ENCODE measurements at places on chromosomes 4 and X.

DNA sequence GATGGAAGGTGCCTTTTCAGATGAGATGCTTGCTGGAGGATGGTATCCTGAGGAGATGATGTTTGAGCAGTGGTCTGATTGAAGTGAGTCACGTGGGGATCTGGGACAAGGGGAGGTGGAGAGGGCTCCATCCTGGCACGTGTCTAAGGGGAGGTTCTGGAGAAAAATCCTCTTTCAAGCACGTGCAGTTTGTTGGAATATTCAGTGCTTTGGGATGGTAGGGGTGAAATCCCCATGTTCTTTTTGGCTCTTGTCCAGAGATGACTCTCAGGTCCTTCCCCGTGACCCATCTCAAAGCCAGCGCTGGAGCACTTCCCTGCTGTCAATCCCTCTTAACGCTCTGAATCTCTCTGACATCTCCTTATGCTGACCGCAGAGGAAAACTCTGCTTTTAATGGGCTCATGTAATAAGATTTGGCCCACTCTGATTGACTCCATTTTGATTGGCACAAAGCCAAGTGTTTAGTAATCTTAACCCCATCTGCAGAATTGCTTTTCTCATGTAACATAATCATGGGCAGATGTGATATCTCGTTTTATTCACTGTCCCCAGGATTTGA is 10.8 kb upstream of the KLKB1 start:
- DNase-seq, result no peak

DNA sequence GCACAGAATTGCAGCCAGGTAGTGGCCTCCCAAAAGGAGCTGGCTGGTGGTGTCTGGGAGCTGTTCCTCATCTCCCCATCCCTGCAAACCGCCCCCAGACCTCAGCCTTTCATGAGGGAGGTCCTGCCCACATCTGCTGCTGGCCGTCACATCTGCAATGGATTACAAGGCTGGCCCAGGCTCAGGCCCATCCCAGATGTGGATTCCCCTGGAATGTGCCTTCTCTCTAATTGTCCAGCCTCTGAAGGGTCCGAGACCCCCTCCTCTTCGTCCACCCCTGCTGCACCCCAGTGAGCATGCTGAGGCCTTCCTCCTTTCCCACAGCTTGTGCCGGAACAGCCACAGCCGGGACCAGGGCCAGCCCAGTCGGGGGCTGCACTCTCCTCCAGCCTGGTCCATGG is 115.0 kb upstream of the NALF2 start:
- no peak for DNase-seq

GRCh38 chr4:8185295-8185694 is 13.8 kb upstream of the SH3TC1 start:
- no peak for DNase-seq

- DNase-seq, result no peak
Measured at GRCh38 chr4:35125995-35126712, 1118.2 kb downstream of the ARAP2 start.

DNA sequence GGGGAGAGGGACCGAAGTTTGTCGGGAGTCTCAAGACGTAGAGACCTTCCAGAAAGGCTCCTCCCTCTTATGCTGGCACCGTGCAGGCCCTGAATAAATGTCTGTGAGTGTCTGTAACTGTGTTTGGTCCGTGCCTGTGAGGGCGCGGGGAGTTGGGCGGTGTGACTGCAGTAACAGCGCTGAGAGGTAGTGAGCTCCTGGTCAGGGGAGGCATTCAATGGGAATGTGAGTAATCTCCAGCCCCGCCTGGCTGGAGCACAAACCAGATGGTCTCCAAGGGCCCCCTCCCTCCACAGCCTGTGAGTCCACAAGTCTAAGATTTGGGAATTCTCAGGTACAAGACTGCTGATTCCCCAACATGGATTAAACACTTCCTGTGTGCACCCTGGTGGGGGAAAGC is 100.0 kb downstream of the HMX1 start:
- DNase-seq, result no peak

DNA sequence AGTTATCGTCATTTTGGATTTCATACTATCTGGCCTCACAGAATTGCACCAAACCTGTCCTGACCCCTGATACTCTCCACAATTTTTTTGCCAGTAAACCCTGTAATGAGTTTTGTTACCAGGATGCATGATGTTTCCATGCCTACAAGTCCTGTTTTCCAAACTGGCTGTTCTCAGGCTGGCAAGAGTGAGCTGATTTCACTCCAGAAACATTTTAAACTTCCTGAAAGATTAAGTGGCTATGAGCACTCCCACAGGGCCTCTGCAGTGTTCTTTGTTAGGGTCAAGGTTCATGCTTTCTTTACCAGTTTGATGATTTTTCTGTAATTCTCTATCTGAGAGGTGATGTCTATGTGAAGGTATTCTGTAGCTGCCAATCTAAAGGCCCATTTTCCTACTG is 31.7 kb upstream of the PDLIM3 start:
- DNase-seq, result no peak

DNA sequence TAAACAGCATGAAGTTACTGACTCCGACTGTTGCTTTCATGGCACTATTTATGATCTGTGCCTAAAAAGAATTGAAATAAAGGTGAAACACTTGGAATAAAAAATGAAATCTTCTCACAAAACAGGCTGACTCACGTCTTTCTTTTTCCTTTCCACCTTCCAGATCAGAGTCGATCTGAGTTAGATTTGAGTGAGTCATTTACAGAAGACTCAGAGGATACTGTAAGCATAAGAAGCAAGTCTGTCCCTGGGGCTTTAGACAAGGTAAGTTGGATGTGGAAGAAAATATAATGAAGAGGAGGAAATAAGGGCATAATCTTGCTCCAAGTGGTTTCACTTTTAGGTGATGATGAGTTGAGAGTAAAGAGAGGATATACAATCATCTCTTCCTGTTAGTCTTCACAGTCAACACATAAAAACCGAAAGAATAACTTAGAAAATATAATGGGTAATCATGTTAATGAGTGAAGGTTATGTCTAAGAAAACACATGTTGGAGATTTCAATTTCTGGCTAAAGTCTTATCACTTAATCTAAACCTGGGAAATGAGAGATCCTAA is 89.7 kb downstream of the SYTL5 start:
- no peak for DNase-seq

DNA sequence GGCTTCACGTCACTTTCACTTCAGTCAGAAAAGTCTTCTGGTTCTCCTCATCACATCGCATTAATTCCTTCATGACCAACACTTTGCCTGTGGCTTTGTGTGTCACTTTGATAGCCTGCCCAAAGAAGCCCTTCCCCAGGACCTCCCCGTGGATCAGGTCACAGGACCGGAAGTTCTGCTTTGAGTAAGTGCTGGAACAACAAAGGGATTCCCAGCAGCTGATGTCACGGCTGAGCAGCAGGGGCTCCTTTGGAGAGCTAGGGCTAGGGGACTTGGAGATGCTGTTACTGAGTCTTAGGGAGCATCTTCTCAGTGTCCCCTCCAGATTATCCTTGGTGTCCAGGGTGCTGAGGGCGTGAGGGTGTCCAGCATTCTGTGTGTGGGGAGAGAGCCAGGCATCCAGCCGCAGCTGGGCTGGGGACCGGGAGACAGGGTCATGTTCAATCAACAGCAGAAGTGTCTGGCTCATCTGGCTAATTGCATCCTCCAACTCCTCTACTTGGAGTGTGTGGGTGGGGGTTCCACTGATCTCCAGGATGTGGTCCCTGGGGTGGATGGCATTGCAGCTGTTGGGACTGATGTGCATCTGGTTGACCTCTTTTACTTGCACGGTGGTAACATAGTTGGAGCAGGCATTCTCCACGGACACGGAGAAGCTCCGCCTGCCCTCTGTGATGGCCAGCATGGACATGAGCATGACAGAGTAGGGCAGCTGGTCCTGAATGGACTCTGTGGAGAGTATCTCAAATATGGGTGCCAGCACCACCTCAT is 39.2 kb upstream of the ARHGAP6 start:
- DNase-seq, result no peak
